ENCODE measurements at places on chromosomes 5 and 9.

DNA sequence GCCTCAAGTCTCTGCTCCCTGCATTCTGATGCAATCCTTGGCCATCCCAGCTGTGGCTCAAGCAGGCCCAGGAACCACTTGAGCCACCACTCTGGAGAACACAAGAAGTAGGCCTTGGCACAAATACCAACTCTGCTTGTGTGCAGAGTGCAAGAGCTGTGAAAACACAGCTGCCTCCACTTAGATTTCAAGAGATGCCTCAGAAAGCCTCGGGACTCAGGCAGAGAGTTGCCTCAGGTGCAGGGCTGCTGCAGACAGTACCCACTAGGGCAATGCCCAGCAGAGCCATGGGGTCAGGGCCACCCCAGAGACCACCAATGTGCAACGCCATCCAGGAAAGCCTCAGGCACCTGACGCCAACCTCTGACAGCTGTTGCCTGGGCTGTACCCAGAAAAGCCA is 82.4 kb downstream of the FREM1 start:
- DNase-seq = no peak

DNA sequence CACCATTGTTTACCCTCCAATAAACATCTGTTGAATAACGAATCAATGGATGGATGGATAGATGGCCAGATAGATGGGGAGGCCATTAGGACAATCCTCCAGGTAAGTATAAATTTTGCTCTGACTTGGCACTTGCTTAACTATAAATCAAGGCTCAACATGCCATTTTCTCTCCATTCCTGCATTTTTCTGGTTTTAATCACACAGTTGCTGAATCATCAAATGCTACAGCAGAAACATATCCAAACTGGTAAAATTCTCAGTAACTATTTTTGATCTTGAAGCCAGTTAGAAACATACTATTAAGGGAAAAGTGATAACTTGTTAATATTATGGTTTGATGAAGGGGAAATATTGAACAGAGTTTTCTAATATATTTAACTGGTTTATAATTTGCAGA is 71.5 kb upstream of the MTAP start:
- no peak for DNase-seq

DNA sequence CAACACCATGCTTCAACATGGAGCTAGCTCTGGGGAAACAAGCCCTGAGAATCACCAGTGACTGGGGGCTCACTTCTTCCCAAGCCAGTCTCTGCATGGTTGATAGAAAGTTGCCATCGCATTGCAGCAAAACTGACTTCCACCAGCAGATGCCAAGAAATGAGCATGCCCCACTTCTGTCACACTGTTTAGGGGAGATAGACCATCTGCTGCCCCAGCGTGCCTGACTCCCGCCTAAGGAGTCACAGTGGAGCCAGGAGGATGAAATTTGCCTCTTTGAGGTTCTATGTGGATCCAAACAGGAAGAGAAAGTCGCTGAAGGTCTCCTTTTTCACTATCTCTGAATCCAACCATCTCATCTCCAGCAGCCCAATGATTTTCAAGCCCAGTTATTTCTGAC is 116.7 kb upstream of the SLIT3 start:
- DNase-seq = no peak

- no peak for DNase-seq
These were observed 170.8 kb upstream of the MSX2 start for GRCh38 chr5:174553556-174553955.

DNA sequence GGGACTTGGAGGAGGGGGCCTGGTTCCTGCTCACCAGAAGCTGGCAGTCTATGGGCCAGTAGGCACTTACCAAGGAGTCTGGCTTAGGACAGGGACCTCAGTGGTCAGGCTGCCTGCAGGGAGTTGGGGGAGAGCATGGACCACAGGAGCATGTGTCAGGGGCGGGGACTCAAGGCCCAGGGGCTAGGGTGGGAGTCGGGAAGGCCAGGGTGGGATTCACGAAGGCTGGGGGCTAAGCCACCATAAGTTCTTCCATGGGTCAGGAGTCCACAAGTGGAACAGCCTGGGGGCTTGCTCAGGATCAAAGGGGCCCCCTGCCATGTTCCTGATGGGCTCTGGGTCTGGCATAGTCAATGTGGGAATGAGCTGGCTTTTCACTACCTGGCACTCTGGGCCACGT is 11.5 kb upstream of the SLC25A48 start:
- DNase-seq = no peak

- no peak for DNase-seq
These were observed 61.0 kb downstream of the CYSTM1 start for GRCh38 chr5:140235791-140236551.

GRCh38 chr5:31587546-31587945 is 51.4 kb upstream of the PDZD2 start:
- DNase-seq = no peak

GRCh38 chr5:110085826-110086225 is 396.1 kb downstream of the MAN2A1 start:
- no peak for DNase-seq

- no peak for DNase-seq
These were observed 5.7 kb downstream of the MAMDC4 start for GRCh38 chr9:136857581-136858412.

GRCh38 chr9:96559339-96559943 is 60.2 kb downstream of the CDC14B start:
- no peak for DNase-seq

GRCh38 chr5:166382031-166382430 is 1909.4 kb upstream of the WWC1 start:
- no peak for DNase-seq

DNA sequence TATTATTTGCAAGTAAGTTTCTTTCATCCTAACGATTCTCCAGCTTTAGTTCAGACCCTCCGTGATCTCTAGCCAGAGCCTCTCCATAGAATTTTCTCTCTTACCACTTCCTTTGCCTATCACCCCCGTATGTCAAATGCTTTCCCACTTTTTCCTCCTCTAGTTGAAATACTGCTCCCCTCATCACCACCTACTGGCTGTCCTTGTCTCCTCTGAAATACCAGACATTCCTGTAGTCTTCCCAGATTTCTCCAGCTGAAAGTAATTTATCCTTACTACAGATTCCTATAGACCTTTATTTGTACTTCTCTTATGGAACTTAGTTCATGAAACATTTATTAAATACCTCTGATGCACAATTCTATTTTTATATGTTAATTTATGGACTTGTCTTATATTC is 36.0 kb upstream of the GLIPR2 start:
- DNase-seq = no peak

DNA sequence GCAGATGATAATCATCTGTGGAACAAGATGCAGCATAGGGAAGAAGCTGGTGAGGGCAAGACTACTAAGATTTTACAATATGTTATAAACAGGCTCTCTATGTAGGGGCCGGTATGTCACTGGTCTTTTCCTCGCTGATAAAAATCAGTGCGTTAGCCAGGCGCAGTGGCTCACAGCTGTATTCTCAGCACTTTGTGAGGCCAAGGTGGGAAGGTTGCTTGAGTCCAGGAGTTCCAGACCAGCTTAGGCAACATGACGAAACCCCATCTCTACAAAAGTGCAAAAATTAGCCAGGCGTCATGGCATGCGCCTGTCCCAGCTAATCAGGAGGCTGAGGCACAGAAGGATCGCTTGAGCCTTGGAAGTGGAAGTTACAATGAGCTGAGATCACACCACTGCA is 135.9 kb downstream of the TUSC1 start:
- no peak for DNase-seq

DNA sequence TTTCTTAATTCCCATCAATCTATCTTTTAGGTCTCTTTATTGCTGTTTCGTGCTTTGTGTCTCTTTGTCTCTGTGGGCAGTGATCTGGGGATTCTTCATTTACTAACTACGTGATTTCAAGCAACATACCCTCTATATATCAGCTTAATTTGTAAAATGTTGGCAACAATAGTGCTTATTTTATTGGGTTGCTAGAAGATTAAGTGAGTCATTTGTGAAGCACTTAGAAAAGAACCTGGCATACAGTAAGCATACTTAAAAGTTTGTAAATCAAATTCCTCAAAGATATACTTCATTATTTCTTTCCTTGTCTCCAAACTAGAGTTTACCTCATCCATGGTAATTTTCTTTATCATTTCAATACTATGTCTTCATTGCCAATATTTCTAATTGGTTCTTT is 669.7 kb downstream of the MAT2B start:
- no peak for DNase-seq

- DNase-seq = no peak
These were observed 93.3 kb downstream of the LIFR start for GRCh38 chr5:38462976-38463633.

DNA sequence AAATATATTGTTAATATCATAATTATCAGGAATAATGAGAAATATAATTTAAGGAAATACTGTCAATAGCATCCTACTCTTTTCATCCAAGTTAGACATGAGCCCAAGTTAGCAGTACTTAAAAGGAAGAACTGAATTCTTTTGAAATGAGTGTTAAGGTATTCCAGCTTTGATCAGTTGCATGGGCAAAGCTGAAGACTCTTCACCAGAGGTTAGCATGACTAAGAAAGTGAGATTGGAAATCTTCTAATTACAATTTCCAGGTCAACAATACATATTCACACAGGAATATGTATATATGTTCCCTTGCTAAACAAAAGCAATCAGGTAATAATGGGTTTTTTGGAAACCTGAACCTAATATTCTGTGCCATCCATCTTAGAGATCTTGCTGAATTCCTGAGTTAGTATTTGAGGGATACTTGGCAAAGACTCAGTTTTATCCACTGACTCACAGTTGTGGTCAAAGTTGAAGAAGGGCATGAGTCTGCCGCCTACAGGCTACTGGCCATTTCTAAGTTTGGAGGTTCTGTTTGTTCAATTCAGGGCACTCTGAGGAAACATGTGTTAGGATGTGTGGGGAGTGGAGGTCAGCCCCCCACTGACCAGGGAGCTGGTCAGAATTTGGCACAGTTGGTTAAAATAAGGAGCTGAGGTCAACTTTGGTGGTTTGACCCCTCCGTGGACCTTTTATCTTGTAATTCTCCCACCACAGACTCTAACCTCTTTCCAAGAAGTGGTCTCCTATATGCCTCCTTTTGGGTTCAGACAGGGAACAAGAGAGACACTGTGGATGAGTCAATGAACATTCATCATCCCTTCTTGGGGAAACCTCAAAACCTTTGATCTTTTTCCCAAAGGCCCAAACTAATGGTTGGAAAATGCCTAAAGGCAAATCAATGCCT is 118.3 kb downstream of the PIK3R1 start:
- DNase-seq = no peak

- DNase-seq = no peak
These were observed 6.0 kb upstream of the NIPBL start for GRCh38 chr5:36870399-36871040.

DNA sequence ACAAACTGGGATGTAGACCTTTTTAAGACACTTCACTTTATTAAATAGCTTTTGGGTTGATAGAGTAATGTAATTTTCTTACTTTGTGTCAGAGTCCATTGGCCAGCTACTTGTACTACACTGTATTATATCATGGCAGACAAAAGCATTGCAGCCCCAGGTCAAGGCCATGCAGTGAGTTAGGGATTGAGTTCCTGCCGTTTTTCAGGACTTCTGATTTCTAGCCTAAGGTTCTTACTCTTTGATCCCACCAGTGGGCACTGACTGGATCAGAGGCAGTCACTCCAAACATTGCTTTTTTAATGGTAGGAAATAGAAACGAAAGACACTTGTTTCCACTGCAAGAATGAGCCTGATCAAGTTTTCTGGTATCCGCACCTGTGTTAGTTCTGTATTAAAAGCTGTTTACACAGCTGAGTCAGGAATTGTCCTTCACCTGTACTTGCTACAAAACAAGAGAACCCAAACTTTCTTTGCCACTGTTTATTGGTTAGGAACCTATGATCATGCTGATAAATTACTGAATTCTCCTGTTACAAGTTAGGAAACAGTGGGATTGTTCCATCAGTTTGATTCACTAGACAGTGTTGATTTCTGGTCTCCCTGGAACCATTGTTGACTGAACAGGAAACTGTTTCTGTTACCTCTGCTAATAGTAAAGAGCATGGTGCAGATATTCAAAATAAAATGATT is 22.1 kb downstream of the LRRC70 start:
- DNase-seq = no peak

DNA sequence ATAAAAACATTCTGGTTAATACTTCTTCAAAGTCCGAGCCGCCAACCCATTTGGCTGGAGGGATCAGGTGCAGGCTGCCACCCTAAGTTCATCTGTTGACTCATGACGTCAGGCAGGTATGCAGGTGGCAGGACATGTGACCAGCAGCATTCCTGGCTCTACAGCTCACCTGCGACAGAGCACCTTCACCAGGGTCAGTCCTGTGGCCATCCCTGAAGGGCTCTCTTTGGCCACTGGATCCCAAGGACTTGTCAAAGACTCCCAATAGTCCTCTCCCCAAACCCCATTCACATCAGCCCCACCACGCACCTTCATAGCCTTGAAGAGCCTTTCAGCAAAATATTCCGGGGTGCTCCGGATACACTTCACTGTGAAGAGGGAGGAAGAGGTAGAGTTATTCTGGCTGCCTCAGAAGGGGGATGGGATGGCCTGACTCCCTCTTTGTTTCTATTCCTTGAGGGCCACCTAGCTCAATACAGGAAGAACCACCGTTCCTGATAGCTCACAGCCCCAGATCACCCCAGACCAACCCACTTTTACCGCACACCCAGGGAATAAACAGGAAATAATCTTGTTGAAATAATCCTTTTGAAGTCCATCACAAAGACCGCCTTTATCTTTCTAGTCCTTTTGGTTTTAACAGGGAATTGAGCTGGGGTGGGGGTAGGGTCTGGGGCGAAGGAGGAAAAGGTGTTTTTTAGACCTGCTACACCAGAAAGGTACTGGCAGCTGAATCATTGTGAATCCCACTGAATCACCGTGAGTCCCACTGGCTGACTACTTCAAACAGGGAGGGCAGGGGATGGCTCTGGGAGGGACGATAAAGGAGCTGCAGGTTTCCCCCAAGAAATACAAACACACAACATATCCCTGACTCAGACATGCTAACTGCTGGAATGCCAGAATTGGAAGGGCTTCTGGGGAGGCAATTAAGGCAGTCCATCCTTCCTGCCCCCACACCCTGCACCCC is 26.4 kb downstream of the ANXA6 start:
- no peak for DNase-seq

DNA sequence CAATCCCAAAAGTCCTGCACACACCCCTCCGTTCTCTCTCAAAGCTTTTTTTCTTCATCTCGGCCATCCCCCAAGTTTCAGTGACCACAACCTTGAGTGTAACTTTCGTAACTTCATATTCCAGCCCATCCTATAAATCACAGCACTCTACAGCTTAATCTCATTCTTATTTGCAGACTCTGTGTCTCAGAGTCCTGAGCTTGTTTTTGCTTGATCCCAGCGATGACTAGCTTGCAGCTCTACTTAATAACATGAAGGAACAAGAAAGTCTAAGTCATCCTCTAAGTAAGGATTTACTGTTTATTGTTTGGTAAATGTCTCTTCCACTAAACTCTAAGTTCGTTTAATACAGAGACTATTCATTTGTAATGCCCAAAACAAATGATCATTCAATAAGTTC is 2.6 kb upstream of the SPDL1 start:
- no peak for DNase-seq

DNA sequence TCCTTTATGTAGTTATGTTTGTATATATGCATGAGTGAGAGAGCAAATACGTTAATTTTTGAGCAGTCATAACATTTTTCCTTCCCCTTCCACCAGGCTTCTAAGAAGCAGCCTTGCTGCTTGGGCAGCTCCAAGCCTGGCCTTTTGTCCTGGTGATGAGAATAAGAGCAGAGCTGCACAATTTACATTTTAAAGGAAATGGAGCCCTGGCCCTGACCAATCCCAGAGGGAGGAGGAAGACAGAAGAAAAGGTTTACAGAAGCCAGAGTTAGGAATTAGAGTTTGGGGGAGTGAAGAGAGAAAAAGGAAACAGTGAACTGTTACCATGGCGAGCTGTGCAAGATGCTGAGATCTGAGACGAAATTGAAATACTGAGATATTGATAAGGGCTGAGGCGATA is 25.3 kb upstream of the EFNA5 start:
- no peak for DNase-seq

GRCh38 chr5:33198836-33199235 is 241.9 kb upstream of the TARS1 start:
- DNase-seq = no peak
